LHCN-M2 (cell line): ENCODE measurements at places on chromosomes 5 and 9. TPM values are rescaled to one million over a fixed set of nuclear protein-coding genes. Genes with fewer than 3 reads are reported as not detected.
A peak's percentile ranks its signal among the peaks of the same experiment; 100 is the strongest.

DNA sequence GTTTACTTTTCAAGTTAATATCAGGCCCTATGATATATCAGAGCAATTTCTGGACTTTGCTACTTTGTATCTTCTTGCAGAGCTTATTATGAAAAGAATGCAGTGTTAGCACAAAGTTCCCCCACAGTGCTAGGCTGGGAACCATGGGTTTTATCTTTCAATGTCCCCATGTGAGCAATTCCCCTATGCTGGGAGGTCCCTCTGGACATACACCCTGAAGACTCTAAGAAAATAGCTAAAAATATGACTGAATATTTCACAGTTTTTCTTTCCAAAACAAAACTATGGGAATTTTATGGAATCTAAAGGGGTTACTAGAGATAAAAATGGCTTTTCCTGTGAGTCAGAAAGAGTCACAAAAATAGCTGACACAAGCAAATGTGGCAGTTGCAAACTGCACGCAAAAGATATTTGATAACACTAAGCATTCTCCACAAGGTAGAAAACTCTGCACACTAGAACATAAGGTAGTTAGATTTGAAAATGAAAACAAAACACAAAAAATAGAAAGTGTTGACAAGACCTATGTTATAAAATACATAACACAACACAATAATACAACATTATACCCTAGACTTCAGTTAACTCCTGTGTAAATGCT is 487.5 kb upstream of the GRIN3A start:
- no peak for DNase-seq

DNA sequence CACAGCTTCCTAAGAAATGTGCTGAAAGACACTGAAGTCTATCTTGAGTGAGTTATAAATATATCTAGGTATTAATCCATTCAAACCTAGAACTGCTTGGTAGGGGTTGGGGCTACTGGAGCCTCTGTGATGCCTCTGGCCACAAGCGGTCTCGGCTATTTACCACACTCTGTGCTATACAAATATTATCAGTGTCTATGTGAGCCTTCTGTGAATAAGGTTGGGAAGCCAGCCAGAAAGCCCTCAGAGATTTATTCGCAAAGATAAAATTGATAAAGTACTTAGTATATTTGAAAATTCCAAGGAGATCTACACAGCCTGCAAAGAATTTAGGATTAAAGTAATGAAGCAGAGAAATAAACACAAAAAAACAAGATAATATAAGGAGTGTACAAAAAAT is 41.4 kb downstream of the LIFR start:
- no peak for DNase-seq

- DNase-seq, result no peak
These were observed 240.2 kb downstream of the RFX3 start for GRCh38 chr9:3285365-3286161.

DNA sequence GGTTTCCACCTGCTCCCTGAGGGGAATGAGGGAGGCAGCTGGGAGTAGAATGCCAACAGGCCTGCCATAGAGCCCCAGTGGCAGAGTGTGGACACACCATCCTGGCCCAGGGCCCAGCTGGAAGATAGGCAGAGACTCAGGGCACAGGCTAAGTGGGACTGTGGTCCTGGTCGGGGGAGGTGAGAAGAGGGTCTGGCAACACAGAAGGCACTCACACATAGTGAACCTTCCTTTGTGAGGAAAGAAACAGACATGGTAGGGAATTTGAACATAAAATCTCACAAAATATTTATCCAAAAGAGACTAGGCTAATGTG is 41.2 kb downstream of the WDR36 start:
- DNase-seq, result no peak

DNA sequence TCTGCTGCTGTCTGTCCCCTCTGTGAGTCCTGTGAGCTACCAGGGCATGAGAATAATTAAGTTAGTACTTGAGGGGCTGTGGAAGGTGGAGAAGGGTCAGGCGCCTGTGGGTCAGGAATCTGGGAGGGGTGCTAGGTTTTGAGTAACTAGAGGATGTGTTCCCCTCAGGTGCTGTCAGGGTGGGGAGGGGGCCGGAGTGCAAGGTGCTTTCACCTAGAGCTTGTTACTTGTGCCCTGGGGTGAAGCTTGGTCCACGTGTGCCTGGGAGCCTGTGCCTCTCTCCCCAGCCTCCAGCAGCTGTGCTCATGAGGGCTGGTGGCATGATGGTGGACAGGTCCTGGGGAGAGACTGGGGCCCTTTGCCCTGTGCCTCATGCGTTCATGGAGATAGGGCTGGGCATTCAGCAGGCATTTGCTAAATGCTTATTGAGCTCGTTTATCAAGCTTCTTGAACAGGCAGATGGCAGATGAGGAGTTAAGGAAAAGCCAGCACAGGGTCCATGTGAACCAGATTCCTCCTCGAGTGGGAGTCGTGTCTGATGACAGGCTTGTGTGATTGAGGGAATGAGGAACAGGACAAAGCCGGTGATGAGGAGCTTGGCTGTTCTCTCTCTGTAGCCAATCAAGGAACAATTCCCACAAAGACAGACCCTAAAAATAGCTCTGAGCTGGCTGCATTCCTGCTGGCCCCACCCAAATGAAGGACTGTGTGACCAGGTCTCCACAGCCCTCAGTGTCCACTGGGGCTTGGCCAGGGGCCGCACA is 40.9 kb downstream of the CACNA1B start:
- DNase-seq, result no peak

Gene LRRC19
- total RNA-seq, result not detected in 2 replicates

DNA sequence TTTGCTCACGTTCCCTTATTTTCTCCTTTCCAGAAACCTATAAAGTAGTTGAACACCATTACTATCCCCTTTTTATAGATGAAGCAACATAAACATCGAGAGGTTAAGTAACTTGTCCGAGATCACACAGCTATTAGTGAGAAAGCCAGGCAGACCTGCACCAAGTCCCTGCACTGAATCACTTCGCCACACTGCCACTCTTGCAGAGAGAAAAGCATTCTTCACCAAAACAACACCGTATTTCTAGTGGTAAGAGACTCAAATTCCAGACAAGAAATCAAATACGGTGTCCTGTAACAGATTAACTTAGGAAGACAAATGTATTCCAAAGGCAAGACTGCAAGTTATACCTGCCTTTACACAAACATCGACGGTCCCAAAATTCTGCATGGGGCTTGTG is 82.0 kb upstream of the DMRT1 start:
- no peak for DNase-seq

Gene DRD1
- not detected in 2 replicates for total RNA-seq

- DNase-seq, result peak; percentile 66
These were observed 3.3 kb downstream of the GPX3 start for GRCh38 chr5:151023651-151024050.

Gene SPEF2
- total RNA-seq, result 1.6 and 1.9 TPM in 2 replicates

- peak; percentile 76 for DNase-seq
These were observed 143.2 kb upstream of the TRIM32 start for GRCh38 chr9:116543731-116544400.

DNA sequence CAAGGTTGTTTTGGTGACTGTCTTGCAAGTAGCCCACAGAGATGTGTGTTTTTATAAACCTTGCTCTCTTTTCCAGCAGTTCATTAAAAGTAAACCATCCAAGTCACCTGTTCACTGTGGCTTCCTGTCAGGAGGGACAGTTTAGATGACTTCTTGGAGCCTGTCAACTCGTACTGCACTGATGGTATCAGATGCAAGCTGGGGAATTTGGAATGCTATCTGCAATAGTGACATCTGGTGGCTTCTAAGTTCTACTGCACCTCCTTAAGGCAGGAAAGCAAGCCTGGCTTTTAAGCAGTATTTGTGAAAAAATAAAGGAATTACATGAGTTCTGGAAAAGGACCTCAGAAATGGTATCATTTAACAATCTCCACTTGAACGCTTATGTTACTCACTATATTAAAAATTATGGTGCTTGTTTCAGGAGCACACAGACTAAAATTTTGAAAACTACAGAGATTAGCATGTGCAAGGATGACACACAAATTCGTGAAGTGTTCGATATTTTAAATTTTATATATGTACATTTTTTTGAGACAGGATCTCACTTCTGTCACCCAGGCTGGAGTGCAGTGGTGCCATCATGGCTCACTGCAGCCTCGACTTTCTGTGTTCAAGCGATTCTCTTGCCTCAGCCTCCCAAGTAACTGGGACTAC is 164.0 kb downstream of the TTC39B start:
- DNase-seq, result peak; percentile 54

DNA sequence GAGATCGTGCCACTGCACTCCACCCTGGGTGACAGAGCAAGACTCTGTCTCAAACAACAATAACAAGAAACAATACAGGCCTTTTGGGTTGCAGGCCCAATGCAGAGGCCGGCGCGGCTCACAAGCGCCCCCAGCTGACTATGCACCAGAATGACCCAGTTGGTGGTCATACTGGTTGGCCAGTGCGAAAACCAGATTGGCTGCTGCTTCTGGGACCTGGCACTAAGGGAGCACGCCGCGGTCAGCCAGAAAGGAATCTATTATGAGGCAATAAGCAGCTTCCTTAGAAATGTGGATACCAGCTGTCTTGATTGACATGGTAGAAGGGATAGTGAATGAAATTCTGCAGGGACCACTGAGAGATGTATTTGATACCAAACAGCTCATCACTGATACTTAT is 35.0 kb downstream of the RANBP17 start:
- DNase-seq, result no peak

GRCh38 chr9:72863456-72864094 is 89.3 kb downstream of the ALDH1A1 start:
- DNase-seq, result no peak

Gene RMRP
- 5,651 and 6,728 TPM in 2 replicates for total RNA-seq

- DNase-seq, result no peak
These were observed 11.3 kb upstream of the SLC34A1 start for GRCh38 chr5:177372910-177373309.

Gene AGXT2
- total RNA-seq, result not detected in 2 replicates

DNA sequence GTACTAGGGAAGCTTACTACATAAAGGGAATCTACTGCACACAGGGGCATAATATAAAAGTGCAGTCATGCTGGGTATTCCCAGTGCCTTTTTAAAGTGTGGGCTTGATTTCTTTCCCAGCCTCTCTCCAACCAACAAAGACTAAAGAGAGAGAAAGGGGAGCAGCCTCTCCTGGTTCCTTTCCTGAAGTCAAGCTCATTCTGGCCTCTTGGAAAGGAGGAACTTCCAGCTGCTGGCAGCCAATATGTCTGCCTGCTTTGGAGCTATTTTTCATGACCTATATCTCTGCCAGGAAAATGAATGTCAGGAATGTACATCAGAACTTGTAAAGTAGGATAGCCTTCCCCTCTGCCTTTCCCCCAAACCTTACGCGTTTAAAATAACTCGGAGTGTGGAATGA is 57.1 kb downstream of the RAB3C start:
- no peak for DNase-seq

DNA sequence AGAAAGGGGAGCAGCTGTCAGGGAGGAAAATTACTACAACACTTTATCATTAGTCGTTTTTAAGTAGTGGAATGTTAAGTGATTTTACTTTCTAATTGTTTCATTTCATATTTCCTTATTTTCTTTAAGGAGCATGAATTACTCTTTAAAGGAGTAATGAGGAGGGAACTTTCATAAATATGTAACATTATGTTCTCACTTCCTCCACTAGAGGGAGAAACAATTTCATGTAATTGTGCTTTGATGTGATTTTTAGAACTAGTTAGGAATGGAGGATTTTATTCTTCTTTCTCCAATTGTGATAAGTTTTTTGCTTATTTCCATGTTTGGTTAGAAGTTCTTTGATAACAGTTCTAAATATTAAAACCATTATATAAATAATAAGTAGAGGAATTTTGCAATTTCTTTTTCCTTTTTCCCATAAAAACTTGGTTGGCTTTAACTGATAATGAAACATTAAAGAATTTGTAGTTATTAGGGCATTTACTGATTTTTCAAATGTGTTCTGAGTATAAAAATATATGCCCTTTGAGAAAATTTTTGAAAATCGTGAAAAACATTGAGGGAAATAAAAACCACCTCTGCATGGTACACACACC is 25.6 kb downstream of the CEP78 start:
- DNase-seq, result peak; percentile 36

DNA sequence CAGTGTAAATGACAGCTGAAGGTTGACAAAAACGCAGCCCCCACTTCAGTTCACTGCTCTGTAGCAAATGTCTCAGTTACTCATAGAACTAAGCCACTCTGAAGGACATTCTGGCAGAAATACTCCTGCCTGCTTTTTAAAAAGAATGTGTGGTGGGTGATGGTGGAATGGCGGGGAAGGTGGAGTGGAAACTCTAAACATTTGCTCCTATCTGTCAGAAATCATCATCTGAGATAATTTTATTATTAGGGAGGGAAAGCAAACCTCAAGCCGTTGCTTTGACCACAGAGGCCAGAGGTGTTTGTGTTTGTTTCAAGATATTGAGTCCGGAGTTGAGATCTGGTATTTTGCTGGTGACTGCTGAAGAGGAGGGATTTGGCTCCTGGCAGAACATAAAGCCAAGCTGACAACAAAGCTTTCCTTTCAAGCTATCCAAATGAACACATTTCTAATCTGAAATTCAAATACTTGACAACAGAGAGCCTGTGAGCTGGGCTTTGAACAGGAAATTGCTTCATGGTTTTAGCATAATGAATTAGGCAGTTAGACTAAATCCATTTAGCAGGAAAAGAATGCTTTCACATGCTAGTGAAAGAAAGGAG is 362.7 kb downstream of the CSNK1G3 start:
- DNase-seq, result peak; percentile 73

Gene LCN6
- not detected in 2 replicates for total RNA-seq

- peak; percentile 15 for DNase-seq
These were observed 63.9 kb downstream of the MAT2B start for GRCh38 chr5:163569284-163569683.

DNA sequence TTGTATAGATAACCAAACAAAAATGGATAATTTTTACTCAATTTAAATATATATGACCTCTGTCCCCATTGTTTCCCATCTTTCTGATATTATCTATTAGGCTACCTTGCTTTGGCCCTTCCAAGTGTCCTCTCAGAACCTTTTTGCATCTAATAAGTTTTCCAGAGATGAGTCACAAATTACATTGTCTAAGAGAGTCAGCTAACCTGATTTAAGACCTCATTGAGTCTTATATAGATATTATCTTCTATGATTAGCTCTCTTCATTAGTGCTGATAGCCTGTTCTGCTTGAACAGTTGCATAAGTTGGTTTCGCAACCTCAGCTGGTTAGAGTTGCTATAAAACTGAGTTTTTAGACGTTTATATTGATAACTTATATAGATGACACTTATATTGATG is 623.1 kb downstream of the LRRC70 start:
- DNase-seq, result no peak

GRCh38 chr9:35729700-35730485 is 2.1 kb downstream of the TLN1 start:
- peak; percentile 94 for DNase-seq

DNA sequence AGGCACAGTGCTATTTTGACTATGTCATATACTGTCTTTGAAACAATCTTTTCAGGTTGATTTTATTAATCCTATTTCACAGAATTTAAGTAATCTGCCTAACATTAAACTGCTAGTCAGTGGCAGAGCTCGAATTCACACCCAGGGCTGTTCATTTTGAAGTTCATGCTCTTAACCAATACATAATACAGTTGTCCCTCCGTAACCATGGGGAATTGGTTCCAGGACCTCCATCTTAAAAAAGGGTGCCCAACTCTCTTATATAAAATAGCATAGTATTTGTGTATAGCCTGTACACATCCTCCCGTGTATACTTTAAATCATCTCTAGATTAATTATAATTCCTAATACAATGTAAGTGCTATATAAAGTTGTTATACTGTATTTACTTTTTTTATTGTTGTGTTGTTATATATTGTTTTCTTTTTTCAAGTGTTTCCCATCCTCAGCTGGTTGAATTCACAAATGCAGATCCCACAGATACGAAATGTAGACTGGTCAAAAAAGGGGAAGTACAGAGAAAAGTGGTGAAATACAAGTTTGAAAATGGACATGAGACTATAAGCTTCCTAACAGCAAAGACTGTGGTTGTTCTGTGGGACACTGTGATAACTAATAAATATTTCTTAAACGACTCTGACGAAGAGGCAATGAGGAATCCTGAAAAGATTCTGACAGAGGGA is 18.3 kb downstream of the RFX3 start:
- DNase-seq, result no peak
